ENCODE measurements at places on chromosomes 6 and 20.

- no peak for DNase-seq
These were observed 236.9 kb upstream of the SASH1 start for GRCh38 chr6:148105695-148106094.

- DNase-seq: no peak
These were observed 13.0 kb upstream of the RBM24 start for GRCh38 chr6:17268114-17268513.

GRCh38 chr6:165988757-165989456 is 178.7 kb downstream of the TBXT start:
- no peak for DNase-seq

GRCh38 chr6:169185692-169186485 is 67.8 kb downstream of the THBS2 start:
- DNase-seq: no peak

DNA sequence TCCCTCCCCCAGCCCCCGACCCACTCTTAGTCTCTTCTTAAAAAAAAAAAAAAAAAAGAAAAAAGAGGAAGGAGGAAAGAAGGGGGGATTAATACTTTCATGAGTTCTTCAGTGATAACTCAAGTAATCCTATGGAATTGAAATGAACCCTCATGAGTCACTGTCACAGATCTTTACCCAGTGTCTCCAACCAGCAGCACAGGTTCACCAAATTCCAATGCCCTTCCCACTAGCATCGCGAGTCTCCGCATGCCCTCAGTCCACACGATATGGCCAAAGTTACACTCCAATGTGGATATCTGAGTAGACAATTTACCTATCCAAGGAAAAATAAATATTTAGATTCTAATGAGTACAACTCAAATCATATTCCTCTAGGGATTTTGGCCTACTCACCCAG is 74.5 kb downstream of the MDN1 start:
- DNase-seq: no peak

- DNase-seq: no peak
These were observed 110.5 kb downstream of the ISM1 start for GRCh38 chr20:13331536-13331935.

GRCh38 chr6:6057442-6058053 is 50.8 kb upstream of the NRN1 start:
- DNase-seq: peak; percentile 27

- no peak for DNase-seq
These were observed 57.3 kb downstream of the BCKDHB start for GRCh38 chr6:80163754-80164187.

DNA sequence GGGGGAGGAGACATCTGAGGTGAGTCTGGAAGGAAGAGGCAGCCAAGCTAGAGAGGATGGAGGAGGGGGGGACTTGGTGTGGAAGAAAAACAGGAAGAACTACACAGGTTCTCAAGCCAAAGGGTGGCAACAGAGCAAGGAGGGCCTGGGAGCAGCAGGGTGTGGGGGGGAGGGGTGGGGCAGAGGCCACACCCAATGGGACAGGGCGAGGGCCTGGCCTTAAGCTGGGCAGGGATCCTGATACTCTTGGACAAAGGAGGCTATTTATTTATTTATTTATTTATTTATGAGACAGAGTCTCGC is 359.0 kb downstream of the ZFAND3 start:
- DNase-seq: no peak

DNA sequence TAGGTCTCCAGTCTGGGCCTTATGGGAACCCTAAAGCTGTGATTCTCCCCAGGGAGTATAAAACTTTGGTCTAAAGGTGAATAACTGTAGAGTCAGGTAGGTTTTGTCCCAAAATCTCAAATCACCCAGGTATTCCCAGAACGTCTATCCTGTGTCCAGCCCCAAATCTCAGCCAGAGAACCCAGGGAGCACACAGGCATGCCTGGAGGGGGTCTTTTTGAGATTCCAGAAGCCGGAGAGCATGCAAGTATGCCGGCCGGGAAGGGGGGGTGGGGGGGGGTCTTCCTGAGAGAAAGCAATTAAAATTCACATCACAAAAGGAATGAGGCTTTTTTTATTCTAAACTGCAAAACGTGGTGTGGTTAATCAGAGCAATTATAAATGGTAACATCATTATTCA is 210.0 kb downstream of the PTPRT start:
- no peak for DNase-seq

GRCh38 chr6:116465246-116465645 is 4.1 kb downstream of the CALHM6 start:
- no peak for DNase-seq

DNA sequence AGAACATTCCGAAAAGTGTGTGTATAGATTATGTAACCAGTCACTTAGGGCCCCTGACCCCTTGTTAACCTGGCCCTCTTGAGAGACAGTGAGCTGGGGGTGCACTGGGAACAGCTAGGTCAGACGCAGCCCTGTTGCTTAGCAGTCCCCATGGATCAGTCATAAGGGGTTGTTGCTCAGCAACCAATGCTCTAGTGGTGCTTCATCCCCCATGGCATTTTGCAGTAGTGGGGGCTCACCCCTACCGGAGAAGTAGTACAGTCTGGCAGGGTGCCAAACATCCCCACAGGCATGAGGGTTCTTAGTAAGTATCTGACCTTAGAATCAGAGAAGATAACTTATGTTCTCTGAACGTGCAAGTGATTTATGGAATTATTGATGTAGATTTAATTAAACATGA is 12.3 kb downstream of the PKIB start:
- no peak for DNase-seq

- no peak for DNase-seq
These were observed 113.0 kb downstream of the SYCP2 start for GRCh38 chr20:59820204-59821041.

DNA sequence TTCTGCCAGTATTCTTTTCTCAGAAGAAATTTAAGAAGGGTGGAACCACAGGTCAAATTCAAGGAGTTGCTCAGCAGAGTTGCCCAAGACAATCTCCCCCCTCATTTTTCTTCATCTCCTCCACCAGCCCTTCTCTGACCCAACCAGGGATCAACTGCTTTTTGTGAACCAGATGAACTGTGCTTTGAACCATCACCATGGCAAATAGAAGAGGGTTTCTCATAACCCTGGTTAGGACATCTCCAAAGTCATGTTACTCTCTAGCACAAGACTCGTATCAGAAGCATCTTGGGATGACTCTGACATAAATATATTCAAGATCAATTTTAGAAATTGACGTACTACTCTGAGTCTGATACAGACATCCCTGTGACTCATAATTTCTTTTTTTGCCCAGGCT is 130.7 kb downstream of the ALDH8A1 start:
- DNase-seq: no peak

DNA sequence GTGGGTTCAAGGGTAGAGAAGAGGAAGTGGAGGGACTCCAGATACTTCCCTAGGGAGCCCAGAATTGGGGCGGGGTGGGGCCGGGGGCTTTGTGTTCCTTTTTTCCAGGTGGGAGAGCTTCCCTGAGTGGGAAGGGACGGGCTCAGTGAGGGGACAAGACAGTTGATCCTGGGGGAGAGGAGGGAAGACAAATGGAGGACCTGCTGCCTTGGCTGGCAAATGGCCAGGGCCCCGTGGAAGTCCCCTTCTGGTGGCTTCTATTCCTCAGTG is 2.6 kb downstream of the CTSZ start:
- no peak for DNase-seq

DNA sequence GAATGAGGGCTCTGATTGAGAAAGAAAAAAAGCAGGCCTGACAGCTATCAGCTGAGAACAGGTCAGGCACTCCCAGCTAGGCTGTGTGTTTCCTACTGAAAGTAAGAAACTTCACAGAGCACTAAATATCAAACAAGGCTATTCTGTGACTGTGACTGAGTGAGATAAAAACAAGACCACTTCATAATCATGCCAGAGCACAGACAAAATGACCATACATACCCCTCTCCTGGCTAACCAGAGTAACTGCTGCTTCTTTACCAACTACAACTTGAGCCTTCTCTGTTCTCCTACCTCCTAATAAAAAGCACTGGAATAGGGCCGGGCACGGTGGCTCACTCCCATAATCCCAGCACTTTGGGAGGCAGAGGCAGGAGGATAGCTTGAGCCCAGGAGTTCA is 6.8 kb upstream of the BTN1A1 start:
- no peak for DNase-seq

- DNase-seq: no peak
These were observed 145.1 kb upstream of the FKBP1C start for GRCh38 chr6:63066055-63066704.

GRCh38 chr6:17086469-17086868 is 15.4 kb upstream of the STMND1 start:
- no peak for DNase-seq

DNA sequence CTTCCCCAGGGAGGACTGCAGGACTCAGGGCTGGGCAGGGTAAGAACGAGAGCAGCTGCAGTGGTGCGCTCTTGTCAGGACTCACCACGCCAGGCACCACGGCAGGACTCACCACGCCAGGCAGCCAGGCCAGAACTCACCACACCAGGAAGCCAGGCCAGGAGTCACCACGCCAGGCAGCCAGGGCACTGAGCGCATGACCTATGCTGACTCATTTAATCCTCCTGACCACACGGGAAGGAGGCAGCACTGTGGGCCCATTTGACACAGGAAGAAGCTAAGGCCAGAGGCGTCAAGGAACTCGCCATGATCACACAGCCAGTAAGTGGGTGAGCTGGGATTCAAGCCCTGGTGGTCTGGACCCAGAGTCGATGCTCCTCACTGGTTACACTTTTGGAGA is 189.3 kb downstream of the PREX1 start:
- DNase-seq: no peak

DNA sequence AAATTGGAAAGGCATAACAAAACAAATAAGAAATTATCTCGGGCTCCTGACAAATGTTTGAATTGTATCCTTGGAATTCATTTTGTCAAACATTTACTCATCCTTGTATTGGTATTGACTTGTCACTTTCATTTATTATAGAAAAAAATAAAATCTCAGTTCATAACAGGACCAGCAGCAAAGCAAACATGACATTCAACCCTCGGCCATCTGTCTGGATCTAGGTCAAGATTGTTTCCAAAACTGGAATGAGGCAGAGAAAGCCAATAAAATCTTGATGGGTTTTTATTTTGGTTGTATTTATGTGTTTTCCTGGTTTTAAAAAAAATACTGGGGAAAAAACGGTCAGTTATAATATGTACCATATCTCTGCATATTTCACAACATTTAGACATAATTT is 42.9 kb upstream of the FABP7 start:
- DNase-seq: no peak

DNA sequence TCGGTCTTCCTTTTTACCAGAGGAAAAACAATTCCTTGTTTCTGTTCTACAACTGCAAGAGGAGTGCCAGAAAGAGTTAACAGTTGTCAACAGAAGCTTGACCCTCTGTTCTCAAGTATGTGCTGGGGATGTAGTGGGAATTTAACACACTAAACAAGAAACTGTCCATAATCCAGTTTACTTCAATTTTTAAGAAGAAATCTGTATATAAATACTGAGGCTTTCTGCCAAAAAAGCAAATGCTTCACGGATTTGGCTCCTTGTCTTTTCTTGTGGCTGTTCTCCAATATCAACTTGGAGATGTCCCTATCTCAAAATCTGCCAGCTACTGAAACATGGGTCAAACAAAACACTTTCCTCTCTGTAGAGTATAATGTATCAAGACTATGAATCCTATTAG is 26.8 kb downstream of the REV3L start:
- DNase-seq: no peak

DNA sequence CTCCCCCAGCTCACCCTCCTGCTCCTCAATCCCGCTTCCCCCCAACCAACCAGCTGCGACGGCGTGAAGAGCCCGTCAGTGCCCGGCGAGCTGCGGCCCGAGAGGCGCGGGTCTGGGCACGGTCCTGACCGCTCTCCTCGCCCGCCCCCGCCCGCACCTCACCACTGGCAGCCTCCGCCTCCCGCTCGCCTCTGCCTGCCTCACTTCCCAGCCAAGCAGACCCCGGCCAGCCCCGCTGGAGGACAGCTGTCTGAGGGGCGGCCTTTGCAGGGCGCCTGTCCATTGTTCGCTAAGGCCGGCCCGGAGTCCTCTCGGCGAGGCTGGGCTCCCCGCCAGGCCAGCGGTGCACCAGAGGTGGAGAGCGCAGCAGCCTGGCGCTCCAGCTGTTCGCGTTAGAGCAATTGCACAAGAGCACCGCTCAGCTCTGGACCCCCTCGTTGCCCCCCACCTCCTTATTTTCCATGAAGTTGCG is 1.3 kb downstream of the SOBP start:
- DNase-seq: no peak

DNA sequence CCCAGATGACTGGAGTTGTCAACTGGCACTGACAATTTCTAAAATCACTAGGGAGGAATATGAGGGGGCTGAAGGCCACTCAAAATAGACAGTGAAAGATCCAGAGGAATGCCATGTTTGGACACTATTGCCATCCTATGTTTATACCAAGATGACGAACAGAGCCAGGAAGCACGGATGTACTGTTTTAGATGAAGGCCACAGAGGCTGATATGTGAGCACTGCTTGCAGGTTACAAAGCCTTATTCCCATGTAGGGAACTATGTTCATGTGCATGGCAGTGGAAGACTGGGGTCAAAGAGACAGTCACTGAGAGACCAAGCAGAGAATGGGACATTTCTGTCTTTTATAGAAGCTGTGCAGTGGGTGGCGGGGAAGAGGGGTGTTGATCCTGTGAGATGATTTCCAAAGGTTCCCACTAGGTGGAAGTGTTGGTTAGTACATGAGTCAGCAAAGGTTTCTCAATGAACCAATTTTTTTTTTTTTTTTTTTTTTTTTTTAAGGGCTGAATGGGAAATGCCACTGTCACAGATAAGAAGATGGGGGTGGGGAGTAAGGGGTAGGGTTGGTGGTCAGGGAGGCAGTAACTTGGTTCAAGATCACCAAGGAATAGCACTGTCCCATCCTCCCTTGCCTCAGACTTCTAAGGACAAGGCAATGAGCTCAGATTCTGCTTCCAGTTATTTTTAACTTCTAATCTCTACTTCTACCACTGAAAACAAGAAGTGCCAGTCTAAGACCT is 46.7 kb upstream of the MOCS1 start:
- DNase-seq: peak; percentile 41

DNA sequence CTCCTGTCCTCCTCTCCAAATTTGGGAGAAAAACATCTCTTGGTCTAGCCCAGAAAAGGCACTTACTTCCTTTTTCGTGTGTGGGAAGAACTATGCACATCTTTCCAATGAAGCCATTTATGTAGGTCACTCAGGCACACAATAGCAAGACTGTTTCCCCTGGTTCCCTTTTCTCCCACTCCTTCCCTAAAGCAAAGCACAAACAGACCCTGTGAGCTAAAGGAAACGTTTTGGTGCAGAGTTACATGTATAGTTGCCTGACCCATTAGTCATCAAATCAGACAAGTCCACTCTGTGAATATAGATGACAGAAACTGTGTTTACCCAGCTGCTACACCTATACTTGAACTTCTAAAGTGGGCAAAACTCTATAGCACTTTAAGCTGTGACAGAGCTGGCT is 474.6 kb downstream of the COL12A1 start:
- DNase-seq: no peak
